ENCODE measurements at places on chromosomes 2 and 18. TPM values are rescaled to one million over a fixed set of nuclear protein-coding genes. Genes with fewer than 3 reads are reported as not detected.
A peak's percentile ranks its signal among the peaks of the same experiment; 100 is the strongest.

- no peak for DNase-seq
Observed at GRCh38 chr2:241814643-241815476, 5.9 kb downstream of the NEU4 start.

DNA sequence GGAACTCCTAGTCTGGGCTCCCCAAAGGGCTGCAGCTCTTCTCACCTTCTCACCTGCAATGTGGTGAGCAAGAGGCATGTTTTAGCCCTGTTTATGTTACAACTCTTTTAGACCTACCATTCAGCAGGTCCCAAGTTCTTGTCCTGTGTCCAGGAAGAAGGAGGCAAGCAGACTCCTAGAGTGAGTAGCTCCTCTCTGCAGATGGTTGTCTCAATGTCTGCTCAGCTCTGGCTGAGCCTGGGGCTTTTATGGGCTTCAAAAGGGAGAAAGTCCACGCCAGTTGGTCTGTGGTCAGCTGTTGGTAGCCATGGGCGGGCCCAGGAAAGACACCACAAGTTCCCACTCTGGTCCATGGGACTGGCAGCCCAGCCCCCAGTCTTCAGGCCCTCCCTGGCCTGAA is 148.1 kb upstream of the HS6ST1 start:
- DNase-seq, result no peak

GRCh38 chr2:120393456-120393855 is 47.5 kb downstream of the INHBB start:
- no peak for DNase-seq

DNA sequence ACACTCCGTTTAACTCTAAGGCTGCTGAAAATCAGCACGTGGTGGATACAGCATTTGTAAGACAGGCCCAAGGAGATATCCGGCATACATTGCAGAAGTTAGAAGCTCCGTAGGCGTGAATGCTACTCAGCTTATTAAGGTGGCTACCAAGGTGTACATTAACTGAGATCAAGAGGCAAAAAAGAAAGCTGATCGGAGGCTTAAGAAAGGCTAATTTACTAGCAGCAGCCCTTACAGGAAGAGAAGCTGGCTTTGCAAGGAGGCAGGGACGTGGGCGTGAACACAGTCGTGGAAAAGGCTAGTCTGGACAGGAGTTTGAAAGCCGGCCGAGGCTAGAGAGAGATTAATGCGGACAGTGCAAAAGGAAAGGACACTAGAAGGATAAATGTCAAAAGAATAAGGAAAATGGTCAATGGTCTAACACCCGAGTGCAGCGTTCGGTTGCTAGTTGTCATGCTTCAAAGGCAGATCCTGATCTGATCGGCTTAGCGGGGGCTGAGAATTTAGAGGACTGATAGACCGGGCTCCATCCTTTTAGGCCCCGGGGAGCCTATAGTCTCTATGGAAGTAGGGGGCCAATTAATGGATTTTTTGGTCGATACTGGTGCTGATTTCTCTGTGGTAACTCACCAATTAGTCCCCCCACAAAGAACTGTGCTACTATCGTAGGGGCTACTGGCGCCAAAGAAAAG is 45.6 kb upstream of the SELENOI start:
- no peak for DNase-seq

- DNase-seq, result no peak
Observed at GRCh38 chr2:215907147-215907546, 106.2 kb downstream of the MREG start.

DNA sequence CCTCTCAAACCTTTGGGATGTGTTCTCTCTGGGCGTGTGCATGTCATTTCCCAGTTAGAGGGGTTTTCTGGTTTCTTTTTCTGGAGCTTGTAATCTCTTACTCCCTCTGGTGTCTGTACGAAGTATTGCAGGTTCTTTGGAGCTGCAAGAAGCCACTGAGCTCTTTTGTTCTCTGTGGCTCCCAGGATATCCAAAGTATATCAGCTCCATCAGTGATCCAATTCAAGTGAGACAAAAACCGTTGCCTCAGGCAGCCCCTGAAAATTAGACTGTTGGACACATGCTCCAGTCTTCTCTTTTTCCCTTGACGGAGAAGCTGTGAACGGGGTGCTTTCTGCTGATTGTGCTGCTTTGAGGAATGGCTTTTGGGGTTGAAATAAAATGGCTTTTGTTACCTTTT is 59.0 kb upstream of the LDLRAD4 start:
- peak; percentile 68 for DNase-seq

The MROH2A gene
- total RNA-seq, result not detected

DNA sequence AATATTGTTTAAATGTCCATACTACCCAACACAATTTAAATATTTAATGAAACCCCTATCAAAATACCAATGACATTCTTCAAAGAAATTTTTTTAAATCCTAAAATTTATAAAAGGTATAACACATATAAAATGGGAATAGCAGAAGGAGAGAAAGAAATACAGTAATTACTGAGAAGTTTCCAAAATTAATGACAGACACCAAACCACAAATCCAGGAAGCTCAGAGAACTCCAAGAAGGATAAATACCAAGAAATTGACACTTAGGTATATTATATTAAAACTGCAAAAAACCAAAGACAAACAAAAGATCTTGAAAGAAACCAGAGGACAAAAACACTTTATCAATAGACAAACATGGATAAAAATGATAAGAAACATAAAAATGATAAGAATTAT is 101.1 kb downstream of the MEMO1 start:
- no peak for DNase-seq

The RNF152 gene
- 0.04 TPM for total RNA-seq

- no peak for DNase-seq
Observed at GRCh38 chr2:3179208-3179607, 198.4 kb downstream of the EIPR1 start.

DNA sequence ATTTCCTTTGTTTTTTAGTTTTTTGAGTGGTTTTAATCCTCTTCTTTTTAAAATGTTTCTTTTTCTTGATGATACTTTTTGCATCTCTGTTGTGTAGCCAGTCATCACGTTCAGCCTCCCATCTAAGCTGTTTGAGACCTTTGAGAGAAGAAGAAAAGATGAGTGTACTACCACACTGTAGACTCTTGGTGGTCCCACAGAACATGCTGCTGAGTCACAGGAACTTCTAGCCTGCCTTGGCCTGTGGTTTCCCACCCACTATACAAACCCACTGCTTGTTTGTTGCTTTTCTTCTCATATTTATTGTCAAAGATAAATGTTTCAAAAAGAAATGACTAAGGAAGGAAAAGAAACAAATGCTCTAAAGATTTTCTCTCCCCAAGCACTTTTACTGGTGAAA is 5.5 kb downstream of the CEBPZOS start:
- peak; percentile 14 for DNase-seq

GRCh38 chr2:134336352-134336751 is 82.5 kb downstream of the MGAT5 start:
- DNase-seq, result no peak

- DNase-seq, result no peak
Observed at GRCh38 chr2:178397002-178397605, 53.9 kb downstream of the PRKRA start.

GRCh38 chr2:2222931-2223330 is 108.1 kb downstream of the MYT1L start:
- no peak for DNase-seq

The DBI gene
- total RNA-seq, result 52.4 TPM

DNA sequence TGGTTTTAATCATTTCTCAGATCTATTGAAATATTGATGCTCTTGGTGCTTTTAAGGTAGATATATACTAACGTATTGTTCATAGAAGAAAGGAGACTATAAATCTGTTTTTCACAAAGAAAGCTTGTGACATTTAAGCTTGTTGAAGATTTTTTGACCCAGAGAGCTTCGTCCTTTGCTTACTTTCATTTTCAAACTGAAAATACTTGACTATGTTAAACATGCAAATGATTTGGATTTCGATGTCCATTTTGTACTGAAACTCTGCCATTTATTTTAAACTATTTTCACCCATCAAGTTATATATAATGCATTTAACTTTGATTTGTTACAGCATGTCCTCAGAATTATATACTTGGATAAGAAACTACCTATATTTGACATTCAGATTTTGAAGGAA is 85.2 kb downstream of the SLC4A10 start:
- DNase-seq, result no peak

DNA sequence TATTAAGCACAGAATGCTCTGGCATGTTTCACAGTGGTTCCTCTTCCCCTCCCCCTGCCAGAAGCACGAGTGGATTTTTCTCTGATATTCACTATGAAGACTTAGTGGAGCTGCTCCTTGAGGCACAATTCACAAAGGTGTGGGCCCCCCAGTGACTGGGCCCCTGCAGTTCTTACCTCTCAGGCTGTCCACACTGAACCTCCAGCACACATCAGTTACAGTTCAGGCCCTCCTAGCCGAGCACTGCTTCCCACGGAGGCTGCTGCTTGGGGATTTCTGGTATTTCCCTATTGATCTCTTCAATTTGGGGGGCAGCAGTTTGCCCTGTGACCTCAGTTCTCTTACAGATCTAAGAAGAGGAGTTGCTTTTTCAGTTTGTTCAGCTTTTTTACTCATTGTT is 236.1 kb downstream of the SH3RF3 start:
- no peak for DNase-seq

GRCh38 chr2:177998006-177998405 is 74.6 kb downstream of the PDE11A start:
- DNase-seq, result no peak

DNA sequence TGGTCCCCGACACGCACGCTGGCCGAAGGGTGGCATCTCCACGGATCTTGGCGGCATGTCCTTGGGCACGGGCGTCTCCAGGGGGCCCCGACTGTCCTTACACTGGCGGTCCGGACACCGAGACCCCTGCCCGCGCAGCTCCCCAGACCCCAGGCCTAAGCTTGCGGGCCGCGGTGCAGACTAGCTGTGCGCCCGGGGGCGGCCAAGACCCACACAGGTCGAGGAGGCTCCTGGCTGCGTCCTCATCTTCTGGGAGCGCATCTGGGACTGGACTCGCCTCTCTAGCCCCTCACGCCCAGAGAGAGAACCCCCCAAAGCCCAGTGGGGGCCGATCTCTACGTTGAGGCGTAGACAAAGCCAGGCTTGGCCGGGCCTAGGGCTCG is 475 bp upstream of the TWIST2 start:
- DNase-seq, result no peak

DNA sequence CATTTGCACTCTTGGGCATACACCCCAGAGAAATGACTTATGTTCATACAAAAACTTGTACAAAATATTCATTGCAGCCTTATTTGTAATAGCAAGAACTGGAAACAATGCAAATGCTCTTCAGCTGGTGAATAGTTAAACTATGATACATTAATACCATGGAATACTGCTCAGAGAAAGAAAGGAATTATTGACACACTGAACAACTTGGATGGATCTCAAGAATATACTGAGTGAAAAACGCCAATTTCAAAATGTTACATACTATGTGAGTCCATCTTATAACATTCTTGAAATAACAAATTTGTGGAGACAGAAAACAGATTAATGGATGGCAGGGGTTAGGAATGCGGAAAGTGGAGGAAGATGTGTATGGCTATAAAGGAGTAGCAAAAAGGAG is 17.2 kb downstream of the LNPK start:
- no peak for DNase-seq

GRCh38 chr2:148756292-148756975 is 111.9 kb downstream of the EPC2 start:
- DNase-seq, result no peak

The KCNS3 gene
- 0.25 TPM for total RNA-seq

The ARHGAP28 gene
- total RNA-seq, result 5.2 TPM

DNA sequence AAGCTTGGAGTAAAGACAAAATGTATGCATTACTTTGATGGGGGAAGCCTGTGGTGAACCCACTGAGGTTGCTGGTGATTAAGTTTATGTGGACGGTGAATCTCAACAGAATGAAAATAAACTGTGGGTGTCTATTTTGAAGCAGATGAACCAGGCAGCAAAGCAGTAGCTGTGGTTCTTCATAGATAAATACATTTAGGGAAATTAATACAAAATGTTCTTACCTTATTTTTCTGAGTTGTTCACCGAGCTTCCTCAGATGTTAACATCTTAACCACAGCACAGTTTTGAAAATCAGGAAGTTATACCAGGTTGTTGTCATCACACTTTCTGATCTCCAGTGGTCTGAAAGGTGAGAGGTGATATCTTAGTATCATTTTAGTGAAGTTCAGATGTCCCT is 53.9 kb downstream of the NCK2 start:
- no peak for DNase-seq

- no peak for DNase-seq
Observed at GRCh38 chr2:40200366-40200915, 251.4 kb downstream of the SLC8A1 start.

- no peak for DNase-seq
Observed at GRCh38 chr2:96264656-96265348, 995 bp downstream of the TMEM127 start.

DNA sequence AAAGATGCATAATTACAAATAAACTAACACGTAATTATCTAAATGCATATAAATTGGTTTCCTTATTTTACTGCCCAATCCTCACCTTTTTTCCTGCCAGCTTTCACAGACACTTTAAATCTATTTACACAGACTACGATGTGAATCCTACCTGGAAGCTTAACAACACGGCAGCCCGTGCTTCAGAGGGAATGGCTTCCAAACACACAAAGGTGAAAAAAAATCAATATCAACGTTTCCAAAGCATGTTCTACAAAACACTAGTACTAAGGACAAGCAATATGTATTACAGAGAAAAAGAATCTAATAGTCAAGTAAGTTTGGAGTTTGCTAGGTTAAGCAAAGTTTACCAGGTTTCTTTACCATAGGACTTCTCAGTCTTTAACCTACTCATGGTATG is 4.4 kb downstream of the MAP4K3 start:
- DNase-seq, result no peak

DNA sequence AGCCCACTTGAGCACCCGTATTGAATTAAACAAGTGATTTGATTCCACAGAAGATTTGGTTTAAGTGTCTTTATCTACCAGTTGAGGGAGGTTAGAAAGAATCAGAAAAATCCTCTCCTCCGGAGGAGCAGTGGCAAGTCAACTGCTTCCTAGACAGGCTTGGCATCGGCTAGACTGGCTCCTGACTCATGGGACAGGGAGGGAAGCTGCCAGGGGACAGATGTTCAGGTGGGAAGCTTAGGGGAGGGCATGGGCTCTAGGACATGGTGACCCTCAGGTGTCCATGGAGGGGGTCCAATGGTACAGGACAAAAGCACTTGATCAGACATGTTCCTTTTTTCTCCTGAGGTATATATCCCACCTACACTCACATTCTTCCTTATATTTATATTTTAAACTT is 119.3 kb upstream of the IL1R2 start:
- no peak for DNase-seq

DNA sequence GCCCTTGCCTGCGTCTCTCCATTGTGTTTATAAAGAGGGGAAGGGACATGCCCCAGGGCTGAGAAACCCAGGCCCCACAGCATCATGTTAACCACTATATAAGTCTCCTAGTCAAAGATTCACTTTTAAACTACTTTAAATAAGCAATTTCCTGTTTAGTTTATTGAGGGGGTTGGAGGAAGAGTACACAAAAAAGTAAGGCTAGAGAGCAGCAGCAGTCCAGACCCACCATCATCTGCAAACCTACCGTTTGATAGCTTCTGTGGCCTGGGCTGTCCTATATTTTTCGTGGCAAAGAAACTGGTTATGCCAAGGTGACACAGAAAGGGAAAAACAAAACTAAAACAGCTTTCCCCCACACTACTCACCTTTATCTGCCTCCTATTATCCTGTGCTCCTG is 646.1 kb downstream of the IRS1 start:
- no peak for DNase-seq

All from K562 (cell line).